NCI-H1092 treated with DMSO at 0.1 percent for 48 hours (cell line): ENCODE measurements at places on chromosomes 3 and 15.

DNA sequence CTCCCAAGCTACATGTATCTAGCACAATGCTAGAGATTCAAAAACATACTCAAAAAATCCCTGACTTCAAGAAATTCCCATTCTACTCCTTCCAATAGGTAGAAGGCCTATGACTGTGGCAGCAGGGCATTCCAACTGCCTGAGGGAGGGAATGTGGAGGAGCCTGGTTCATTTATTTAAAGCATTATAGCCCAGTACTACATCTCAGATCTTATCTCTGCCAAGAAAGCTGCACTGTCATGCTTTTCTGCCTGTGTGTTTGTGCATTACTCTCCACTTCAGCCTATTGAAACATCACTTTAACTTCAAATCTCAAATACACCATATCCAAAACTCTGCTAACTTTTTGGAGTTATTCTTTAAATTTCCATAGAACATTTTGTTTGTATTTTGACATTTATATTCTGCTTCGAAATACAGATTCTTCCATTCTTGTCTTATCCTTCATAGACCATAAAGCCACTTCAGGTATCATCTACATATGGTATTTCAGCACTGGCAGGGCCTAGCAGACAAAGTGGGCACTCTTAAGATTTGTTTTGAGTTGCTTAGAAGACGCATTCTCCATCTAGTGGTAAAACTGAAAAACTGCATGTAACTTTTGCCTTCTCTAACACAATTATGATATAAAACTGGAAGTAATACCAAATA, 59.1 kb upstream of the NEDD4 start:
- DNase-seq, result peak; percentile 19

- DNase-seq, result peak; percentile 86
Observed at GRCh38 chr3:141094790-141095545, 43.8 kb downstream of the SPSB4 start.

- no peak for DNase-seq
Observed at GRCh38 chr15:63476229-63476632, 28.2 kb upstream of the USP3 start.

- no peak for DNase-seq
Observed at GRCh38 chr15:71393383-71393782, 278.1 kb downstream of the THSD4 start.

DNA sequence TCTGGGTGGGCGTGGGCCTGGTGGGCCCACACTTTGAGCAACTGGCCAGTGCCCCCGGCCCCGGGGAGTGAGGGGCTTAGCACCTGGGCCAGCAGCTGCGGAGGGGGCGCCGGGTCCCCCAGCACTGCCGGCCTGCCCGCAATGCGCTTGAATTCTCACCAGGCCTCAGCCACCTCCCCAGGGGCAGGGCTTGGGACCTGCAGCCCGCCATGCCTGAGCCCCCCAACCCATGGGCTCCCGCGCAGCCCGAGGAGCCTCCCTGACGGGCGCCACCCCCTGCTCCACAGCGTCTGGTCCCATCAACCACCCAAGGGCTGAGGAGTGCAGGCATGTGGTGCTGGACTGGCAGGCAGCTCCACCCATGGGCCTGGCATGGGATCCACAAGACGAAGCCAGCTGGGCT, 484.3 kb downstream of the UNC13C start:
- no peak for DNase-seq

- no peak for DNase-seq
Observed at GRCh38 chr15:33104212-33104611, 90.3 kb downstream of the FMN1 start.

GRCh38 chr3:72576563-72576962, 271.7 kb downstream of the SHQ1 start:
- DNase-seq, result no peak

- no peak for DNase-seq
Observed at GRCh38 chr3:178103140-178103539, 433.1 kb upstream of the KCNMB2 start.

- DNase-seq, result no peak
Observed at GRCh38 chr15:100893964-100894295, 14.3 kb downstream of the ALDH1A3 start.

DNA sequence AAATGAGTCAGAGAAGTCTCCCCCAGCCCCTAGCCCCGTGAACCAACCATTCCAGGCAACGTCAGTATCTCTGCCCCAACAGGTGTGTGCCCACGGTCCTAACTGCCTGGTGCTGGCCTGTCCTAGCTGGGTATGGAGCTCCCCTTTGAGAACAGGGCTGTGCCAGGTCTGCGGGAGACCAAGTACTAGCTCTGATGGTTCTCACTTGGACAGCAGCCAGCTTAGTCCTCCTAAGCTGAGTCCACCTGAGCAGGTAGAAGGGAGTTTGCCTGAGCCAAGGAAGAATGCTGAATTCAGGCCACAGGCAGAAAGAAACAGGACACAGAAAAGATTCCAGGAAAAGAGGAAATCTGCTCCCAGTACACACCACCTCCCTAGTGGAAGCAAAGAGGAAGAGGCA, 33.1 kb upstream of the PARL start:
- no peak for DNase-seq

GRCh38 chr15:25501828-25502446, 63.1 kb upstream of the UBE3A start:
- DNase-seq, result peak; percentile 56

DNA sequence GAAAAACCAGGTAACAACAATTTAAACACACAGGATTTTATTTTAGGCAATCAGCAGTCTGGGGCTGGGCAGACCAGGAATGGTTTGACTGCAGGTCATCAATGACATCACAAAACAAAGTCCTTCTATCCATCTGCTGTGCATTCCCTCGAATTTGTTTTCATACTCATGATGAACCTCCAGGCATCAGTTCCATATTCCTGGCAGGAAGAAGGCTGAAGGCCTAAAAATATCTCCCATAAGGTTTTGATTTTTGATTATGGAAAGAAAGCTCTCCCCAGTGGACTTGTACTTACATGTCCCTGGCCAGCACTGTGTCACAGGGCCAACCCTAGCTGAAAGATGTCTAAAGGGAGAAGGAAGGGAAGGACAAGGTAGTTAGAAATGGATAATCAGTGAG, 107.4 kb downstream of the PEAK1 start:
- DNase-seq, result no peak

- peak; percentile 50 for DNase-seq
Observed at GRCh38 chr3:66483409-66483906, 17.4 kb downstream of the LRIG1 start.

DNA sequence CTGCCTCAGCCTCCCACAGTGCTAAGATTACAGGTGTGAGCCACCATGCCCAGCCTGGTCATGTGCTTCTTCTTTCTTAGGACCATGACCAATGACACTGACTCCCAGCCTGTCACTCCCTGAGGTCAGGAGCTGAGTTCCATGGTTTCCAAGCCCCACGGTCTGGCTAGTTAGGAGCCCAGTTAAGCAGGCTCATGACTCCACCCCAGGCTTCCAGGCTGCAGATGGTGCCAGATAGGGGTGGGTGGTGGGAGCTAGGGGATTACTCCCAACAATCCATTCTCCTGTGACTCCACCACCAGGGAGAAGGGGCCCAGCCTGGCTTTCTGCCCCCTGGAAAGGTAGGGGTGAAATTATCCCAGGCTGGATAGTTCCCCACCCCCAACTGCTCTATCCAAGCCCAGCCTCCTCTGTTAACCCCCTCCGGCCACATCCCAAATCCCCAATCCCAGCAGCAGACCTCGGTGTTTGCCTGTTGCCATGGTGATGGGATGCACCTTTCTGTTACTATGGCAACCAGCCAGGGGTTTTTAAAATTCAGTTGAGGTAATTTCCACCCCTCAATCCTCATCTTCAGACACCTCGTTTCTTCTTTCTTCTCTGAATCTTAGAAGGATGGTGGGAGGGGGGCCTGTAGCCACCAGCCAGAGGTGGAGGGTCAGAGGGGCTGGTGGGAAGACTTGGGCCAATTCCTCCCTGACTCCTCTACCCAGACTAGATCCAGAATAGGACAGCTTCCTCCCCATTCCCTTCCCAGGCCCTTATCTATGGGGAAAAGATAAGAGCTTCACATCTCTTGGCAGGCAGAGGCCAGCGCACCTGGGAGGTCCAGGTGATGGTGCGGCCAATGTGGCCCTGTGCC, 22.5 kb upstream of the SEMA3F start:
- DNase-seq, result no peak

DNA sequence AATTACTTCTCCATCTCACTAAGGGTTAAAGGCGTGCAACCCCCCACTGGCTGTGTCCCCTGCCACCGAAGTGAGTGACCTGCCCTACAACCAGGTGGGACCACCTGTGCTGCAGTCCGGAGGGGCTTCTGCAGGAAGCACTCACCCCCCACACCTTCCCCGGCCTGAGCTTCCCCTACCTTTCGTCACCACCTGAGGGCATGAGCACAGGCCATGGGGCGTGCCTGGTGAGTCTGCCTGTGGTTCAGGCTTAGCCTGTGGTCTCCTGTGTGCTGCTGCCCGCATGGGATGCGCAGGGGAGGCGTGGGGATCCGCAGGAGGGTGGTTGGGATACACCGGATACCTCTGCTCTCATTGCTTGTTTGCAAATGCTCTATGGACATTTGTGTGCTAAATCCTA, 46.0 kb downstream of the KLHL25 start:
- no peak for DNase-seq

DNA sequence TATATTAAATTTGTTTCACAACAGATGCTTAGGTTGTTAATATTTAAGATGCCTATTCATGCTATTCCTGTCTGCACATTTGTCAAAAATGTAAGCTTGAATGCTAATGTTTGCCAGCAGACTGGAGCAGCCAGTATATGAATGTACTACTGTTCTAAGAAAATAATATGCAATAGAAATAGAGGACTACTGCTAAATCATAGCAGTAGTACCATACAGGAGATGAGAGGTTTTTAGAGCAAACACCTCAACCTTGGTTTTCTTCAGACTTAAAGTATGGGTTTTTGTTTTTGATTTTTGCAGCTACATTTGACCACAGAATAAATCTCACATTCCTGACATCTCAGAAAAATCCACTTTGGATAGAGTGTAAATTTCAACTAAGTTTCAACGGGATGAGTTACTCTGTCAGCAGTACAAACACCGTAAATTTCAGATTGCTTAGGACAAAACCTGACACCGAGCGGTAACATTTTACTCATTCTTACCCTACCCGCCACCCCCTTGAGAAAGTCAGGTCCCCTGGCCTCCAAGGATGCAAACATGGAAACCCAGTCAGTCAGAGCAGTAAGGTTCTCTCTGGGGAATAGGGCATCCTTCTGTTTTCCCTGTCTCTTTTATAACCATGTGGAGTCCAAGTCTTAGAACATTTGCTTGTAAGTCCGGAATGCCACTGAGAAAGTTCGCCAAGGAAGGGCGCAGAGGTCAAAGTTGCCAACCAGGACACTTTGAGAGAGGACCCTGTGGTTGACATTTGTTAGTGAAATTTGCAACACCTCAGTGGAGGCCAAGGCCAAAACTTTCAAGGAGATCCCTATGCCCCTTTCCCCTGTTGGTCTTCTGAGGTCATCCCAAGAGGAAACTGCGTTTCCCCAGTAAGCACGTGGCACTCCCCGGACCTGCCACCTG, 17.9 kb upstream of the SATB1 start:
- DNase-seq, result no peak

GRCh38 chr15:40763801-40764628, at the start of gene GCHFR:
Gene GCHFR (plus strand): TSS chr15:40764068. CDS start chr15:40764181, 113 bp downstream.
- peak; percentile 23 for DNase-seq

- no peak for DNase-seq
Observed at GRCh38 chr3:58861551-58861950, 188.3 kb downstream of the CFAP20DC start.

DNA sequence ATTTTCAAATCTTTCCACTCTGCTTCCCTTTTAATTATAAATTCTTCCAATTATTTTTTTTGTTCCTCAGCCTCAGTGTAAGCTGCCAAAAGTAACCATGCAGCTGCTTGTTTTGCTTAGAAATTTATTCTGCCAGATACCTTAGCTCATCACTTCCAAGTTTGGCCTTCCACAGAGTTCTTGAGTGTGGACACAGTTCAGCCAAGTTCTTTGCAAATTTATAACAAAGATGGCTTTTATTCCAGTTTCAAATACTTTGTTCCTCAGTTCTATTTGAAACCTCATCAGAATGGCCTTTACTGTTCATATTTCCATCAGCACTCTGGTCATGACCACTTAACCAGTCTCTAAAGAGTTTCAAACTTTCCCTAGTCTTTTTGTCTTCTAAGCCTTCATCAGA, 10.3 kb downstream of the RTP1 start:
- DNase-seq, result no peak

- DNase-seq, result no peak
Observed at GRCh38 chr3:34957677-34958076, 681.6 kb upstream of the ARPP21 start.

- DNase-seq, result no peak
Observed at GRCh38 chr3:140493271-140493670, 184.6 kb upstream of the TRIM42 start.

GRCh38 chr15:88989578-88989977, 76.4 kb upstream of the MFGE8 start:
- no peak for DNase-seq

DNA sequence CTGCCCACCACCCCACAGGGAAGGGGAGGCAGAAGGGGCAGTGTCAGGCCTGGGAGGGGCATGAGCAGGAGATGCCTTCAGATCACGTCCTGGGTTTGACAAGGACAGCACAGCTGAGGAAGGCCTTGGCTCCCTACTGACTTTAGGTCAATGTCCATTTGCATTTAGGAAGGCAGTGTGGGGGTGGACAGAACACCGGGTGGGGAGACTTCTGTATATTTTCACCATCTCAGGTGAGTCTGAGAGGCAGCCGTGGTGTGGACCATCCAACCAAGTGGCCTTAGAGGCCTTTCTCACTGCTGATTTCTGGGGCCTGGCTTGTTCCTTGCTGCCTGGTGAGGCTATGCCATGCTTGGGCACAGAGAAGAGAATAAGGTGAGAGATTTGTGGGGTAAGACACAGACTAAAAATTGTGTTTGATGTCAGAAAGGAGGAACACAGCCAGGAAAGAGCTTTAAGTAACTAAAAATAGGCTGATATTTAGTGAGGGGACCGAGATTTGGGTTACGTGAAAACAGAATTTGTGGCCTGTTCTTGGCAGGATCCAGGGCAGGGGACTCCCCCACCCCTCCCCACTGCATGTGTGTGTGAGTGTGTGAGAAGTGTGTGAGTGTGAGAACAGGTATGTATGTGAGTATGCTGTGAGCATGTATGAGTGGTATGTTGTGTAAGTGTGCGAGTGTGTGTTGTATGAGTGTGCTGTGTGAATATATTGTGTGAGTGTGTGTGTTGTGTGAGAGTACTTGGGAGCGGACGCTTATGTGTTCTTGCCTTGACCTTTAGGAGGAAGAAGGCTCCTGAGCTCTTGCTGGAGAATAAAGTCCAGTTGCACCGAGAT, 11.8 kb upstream of the PLA2G4E start:
- DNase-seq, result no peak

- no peak for DNase-seq
Observed at GRCh38 chr15:40825661-40826422, 2.7 kb downstream of the PPP1R14D start.

GRCh38 chr15:62752657-62753517, 289.7 kb upstream of the TPM1 start:
- DNase-seq, result no peak
